ENCODE measurements at places on chromosomes 5 and 9. TPM values are rescaled to one million over a fixed set of nuclear protein-coding genes. Genes with fewer than 3 reads are reported as not detected.

The ARL14EPL gene
- total RNA-seq: not detected

The CBY3 gene
- 0.55 TPM for total RNA-seq

The SLCO6A1 gene
- not detected for total RNA-seq

The HBEGF gene
- 13.5 TPM for total RNA-seq

GRCh38 chr5:32612134-32612888 is 27.0 kb downstream of the SUB1 start:
- H3K27me3 ChIP-seq: no peaks in the 10 kb centered on the region
- H3K36me3 ChIP-seq: peaks cover 10% of the 10 kb centered on the region
- no peak overlapping the region for H3K4me3 ChIP-seq
- no peak overlapping the region for H3K27ac ChIP-seq

DNA sequence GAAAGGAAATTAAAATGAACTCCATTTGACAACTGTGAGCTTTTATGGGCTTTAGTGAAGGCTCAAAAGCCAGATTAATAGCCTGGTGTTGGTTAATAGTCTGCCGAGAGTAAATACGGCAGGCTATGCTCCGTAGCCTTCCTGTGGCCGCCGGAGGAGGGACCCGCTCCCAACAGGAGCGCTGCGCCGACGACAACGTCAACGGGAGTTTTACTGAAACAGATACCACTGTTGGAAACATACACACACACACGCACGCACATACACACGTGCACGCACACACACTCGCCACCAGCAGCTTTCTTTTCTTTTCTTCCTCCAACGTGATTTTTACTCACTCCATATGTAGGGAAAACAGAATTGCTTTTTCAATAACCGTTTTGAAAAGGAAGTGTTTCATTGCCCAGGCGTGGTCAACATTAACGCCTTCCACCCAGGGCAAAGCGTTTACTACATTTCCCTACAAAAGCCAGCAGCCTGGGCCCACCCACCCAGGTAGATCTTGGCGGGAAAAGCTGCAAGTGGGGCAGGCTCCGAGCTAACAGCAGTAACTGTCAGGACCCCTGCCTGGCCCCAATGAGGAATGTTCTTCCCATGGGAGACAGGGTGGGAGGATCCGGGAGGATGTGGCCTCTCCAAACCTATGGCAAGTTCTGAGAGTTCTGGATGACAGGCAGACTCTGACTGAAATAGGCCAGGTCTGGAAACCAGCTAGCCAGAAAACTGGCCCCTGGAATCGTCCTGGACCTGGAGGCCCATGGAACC is 72.3 kb downstream of the PAX5 start:
- no peak for DNase-seq
- no peak overlapping the region for H3K27ac ChIP-seq
- no peak overlapping the region for H3K4me3 ChIP-seq
- H3K36me3 ChIP-seq: no peaks in the 10 kb centered on the region
